ENCODE measurements at places on chromosomes 2 and 18.

GRCh38 chr2:48249025-48249424 is 280.9 kb upstream of the STON1 start:
- DNase-seq = no peak

- no peak for DNase-seq
These were observed 30.5 kb downstream of the EML4 start for GRCh38 chr2:42199626-42200025.

DNA sequence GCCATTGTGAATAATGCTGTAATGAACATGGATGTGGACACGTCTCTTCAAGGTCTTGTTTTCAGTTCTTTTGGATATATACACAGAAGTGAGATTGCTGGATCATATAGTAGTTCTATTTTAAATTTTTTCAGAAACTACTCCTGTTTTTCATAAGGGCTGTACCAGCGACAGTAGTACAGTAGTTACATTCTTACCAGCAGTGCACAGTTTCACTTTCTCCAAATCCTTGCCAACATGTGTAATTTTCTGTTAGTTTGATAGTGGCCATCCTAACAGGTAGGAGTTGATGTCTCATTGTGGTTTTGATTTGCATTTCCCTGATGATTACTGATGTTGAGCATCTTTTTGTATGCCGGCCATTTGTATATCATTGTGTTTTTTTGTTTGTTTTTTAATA is 81.7 kb downstream of the EPC2 start:
- no peak for DNase-seq

DNA sequence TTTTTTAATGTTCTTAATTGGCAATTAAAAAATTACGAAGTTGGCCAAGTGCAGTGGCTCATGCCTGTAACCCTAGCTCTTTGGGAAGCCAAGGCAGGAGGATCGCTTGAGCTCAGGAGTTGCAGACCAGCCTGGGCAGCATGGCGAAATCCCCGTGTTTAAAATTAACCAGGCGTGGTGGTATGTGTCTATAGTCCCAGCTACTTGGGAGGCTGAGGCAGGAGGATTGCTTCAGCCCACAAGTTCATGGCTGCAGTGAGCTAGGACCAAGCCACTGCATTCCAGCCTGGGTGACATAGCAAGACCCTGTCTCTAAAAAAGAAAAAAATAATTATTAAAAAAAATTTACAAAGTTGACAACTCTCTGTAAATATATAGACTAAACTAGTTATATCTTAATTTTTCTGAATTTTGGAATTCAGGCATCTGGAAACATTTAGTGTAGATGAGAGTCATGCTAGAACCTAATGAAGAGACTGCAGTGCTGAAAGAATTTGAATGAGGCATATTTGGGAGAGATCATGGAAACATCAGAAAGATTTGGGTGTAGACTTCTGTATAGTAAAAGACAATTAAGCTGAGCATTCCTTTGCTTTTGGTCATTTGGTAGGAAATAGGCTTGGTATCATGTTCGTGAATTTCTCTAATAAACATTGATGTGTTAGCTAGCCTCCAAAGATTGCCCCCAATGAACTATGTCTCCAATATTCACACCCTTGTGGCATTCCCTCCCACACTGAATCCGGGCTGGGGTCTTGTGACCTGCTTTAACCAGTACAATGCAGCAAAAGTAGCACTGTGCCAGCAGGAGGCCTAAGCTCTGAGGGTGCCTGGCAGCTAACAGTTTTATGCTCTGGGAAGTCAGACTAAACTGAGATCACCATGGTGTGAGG is 4.2 kb upstream of the ROCK1 start:
- DNase-seq = no peak

DNA sequence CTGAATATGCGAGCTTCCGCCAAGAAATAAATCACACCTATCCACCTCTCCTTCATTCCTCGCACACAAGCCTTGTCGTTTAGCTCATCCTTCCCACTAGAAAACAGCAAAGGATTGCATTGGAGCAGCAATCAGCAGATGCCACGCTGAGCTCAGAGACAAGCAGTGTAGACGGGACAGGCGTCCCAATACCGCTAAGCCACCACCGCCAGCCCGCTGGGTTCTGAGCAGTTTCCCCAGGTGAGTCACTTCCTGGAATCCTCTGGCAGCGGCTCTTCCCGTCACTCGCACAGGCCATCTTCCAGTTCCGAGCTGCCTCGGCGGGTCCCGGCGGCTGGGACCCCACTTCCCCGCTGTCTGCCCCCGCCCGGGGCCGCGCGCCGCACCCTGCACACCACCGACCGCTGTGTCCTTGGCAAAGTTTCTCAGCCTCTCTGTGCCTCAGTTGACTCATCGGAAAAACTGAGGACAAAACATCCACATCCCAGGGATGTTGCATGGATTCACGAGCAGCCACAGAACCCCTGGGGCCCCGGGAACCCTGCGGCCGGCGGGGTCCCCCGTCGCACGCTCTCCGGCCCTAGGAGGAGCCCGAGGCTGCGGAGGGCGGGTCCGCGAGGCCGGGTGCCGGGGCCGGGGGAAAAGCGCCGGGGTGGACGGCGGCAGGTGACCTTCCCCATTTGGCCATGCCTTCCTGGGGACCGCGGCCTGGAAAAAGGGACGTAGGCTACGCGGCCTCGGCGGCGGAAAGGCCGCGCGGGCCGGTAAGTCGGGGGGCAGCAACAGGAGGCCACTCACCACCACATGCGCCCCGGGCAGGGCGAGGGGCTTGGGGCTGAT is 573 bp downstream of the KDSR start:
- peak; percentile 84 for DNase-seq

- DNase-seq = no peak
These were observed 10.9 kb upstream of the KCNK3 start for GRCh38 chr2:26681656-26682055.

DNA sequence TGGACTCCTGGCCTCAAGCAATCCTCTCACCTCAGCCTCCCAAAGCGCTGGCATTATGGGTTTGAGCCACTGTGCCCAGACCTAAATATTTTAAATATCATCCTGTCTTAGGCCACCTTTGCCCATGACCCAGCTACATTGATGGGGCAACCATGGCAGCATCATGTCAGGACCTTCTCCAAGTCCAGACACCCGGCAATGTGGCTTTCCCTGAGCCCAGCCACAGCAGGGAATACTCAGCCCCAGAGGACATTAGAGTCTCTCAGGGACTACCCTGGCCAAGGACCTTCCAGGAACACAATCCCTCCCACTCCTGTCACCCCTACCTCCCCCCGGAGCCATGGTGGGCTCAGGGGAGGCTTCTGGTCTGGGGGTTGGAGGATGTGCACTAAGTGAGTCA is 72.8 kb downstream of the SMAD7 start:
- no peak for DNase-seq

DNA sequence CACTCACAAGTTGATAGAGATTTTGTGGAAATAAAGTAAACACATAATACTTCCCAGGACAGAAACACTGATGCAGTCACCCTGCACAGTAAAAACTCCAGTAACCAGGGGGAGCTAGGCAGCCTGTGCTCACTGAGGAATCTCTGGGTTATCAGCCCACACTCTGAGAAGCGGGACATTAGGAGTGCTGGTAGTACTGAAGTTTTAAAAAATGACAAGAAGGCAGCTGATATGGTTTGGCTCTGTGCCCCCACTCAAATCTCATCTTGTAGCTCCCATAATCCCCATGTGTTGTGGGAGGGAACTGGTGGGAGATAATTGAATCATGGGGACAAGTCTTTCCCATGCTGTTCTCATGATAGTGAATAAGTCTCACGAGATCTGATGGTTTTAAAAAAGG is 31.4 kb downstream of the KCTD1 start:
- no peak for DNase-seq

GRCh38 chr2:197707316-197708213 is 2.4 kb downstream of the MARS2 start:
- peak; percentile 55 for DNase-seq

GRCh38 chr2:115285416-115285815 is 843.0 kb downstream of the DPP10 start:
- DNase-seq = no peak

- DNase-seq = no peak
These were observed 390.1 kb upstream of the ST6GAL2 start for GRCh38 chr2:107276034-107276433.

GRCh38 chr2:150212722-150213171 is 274.7 kb downstream of the RND3 start:
- no peak for DNase-seq

DNA sequence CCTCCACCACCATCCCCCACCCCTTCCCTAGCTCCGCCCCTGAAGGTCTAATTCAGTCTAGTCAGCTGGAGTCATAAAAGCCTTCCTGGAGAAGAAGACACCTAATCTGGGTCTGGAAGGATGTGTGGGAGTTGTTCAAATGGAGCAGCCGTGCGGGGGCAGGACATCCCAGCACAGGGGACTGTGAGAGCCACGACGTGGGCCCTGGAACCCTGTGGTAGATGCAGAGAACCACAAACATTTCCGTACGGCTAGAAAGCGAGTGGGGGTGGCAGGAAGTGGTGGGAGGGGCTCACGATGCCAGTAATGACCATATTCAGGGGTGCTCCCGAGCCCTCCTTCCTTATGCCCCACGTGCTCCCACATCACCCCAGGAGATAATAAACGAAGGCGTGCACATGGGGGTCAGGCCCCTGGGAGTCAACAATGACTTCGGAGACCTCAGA is 20.9 kb upstream of the COL6A3 start:
- no peak for DNase-seq

DNA sequence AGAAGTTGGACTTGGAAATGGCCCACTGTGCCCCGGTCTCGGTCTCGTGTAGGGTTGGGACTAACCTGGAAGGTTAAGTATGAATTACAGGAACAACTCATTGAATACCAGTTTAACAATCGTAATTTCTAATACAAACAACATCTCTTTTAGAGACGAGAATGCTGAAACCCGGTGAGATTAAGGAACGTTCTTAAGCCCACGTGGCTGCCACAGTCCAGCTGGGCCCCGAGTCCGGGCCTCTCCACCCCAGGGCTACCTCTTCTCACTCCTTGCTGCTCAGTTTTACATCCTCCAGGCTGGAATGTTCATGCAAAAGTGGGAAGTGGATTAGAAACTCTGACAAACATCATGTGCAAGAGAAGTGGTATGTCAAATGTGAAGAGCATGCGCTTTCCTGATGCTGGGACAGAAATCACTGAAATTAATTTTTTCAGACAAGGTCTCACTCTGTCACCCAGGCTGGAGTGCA is 29.4 kb downstream of the NGEF start:
- no peak for DNase-seq

- DNase-seq = peak; percentile 49
These were observed 175.5 kb downstream of the AGAP1 start for GRCh38 chr2:235669269-235669831.

DNA sequence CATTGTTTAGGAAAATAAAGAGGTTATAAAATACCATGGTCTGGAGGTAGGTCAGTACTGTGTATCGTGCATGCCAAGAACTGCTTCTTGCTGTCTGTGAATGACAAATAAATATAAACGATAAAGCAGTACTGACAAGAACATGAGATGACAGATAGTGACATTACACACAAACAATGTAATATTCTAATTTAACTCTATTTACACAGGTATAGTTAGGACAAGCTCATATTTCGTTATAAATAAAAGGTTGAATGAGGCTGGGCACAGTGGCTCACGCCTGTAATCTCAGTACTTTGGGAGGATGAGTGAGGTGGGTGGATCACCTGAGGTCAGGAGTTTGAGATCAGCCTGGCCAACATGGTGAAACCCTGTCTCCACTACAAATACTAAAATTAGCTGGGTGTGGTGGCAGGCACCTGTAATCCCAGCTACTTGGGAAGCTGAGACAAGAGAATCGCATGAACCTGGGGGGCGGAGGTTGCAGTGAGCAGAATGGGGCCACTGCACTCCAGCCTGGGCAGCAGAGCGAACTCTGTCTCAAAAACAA is 14.7 kb upstream of the GPR75 start:
- DNase-seq = no peak

DNA sequence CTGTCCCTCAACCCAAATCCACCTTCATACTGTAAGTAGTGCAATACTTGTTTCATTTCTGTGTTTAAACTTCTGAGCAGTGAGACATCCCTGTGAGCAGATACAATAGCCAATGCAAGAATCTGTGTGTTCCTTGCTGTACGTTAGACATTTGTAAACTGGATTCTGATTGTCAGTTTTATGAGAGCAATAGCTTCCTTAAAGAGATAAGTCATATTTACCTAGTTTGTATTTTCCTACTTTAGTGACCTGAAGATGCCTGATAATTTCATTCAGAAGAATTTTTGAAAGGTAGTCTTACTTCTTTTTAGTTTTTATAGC is 90.7 kb downstream of the DPP4 start:
- DNase-seq = no peak

- DNase-seq = no peak
These were observed 163.6 kb downstream of the C1D start for GRCh38 chr2:67899187-67899586.

DNA sequence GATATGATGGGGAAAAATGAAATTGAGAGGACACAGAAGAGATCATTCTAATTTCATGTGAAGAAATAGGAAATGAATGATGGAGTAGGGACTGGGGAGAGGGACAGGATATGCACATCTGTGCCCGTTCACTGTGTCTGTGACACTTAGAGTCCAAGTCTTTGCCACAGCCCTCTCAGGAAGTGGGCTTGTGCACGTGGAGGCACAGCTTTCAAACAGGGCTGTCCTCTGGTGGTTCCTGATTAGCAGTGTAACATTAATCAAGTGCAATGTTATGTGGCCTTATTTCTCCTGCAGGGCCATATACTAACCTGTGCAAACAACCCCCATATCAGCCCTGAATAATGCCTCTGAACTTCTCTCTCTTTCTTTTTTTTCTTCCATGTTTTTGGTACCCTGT is 312.2 kb upstream of the FAM98A start:
- DNase-seq = no peak

- no peak for DNase-seq
These were observed 184.9 kb downstream of the PDE1A start for GRCh38 chr2:182241936-182242335.

GRCh38 chr2:231199219-231199618 is 788 bp downstream of the ARMC9 start:
- DNase-seq = peak; percentile 23

DNA sequence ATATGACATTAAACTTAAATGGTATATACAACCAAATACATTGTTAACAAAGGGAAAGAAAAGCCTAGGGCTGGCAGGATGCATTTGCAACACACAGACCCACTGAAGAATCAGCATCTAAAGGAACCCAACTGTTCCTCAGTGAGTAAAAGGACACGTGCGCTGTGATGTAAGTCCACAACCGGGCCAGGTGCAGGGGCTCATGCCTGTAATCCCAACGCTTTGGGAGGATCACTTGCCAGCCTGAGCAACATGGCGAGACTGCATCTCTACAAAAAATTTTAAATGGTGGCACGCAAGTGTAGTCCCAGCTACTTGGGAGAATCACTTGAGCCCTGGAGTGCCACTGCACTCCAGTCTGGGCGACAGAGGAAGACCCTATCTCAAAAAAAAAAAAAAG is 3.9 kb downstream of the DTNB start:
- DNase-seq = no peak

DNA sequence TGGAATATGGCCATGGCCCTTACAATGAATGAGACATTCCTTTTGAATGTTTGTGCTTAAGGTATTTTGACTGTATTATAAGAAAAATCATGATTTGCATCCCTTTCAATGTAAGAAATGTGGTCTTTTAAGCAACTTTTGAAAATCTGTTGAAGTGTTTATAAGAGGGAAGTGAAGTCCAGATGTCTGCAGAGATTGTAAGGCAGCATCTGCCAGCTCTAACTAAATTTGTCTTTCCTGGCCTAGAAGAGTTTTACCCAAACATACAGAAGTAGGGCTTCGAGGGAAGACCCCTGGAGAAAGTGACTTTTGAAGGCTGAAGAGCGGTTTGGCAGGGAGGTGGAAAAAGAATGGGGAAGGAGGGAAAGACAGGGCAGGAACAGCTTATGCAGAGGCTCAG is 12.2 kb downstream of the EML6 start:
- DNase-seq = no peak

All from RWPE1 (cell line).